ENCODE measurements at places on chromosomes 11 and 22. TPM values are rescaled to one million over a fixed set of nuclear protein-coding genes. Genes with fewer than 3 reads are reported as not detected.

Gene ANKK1
- total RNA-seq: 1.3 TPM

Gene MYO7A
- total RNA-seq: 2.1 TPM

Gene SAA4
- total RNA-seq: not detected

Gene ABCC8
- not detected for total RNA-seq

Gene CALCB
- total RNA-seq: not detected

Gene MOB2
- total RNA-seq: 94.1 TPM

Gene SLC25A45
- total RNA-seq: 1.8 TPM

Gene PGGHG
- 6.7 TPM for total RNA-seq

Gene GGTLC3
- not detected for total RNA-seq

Gene RTCB
- 102 TPM for total RNA-seq

Gene PHF21B
- total RNA-seq: not detected

Gene BSX
- total RNA-seq: not detected

Gene FAM118B
- 18.9 TPM for total RNA-seq

Gene C11orf97
- not detected for total RNA-seq

Gene IL10RA
- 5.7 TPM for total RNA-seq

Gene NPAS4
- total RNA-seq: 0.19 TPM

Gene NLRP6
- 0.27 TPM for total RNA-seq

Gene SIK3
- total RNA-seq: 27.6 TPM

Gene SMTNL1
- not detected for total RNA-seq

Gene FOLH1
- 1.9 TPM for total RNA-seq

Gene UCP2
- total RNA-seq: 2.2 TPM

Gene CPT1B
- 6.3 TPM for total RNA-seq

Gene NAALADL1
- 8.6 TPM for total RNA-seq

Gene WBP2NL
- 1.6 TPM for total RNA-seq

Gene OR52E4
- total RNA-seq: not detected

Gene PKNOX2
- total RNA-seq: 2.3 TPM

Gene MMP8
- total RNA-seq: 1.1 TPM

Gene NXPE4
- not detected for total RNA-seq

Gene SERPING1
- 89.4 TPM for total RNA-seq

Gene CALCA
- not detected for total RNA-seq

Gene MS4A6A
- 22.2 TPM for total RNA-seq

Gene CACNA1I
- 0.13 TPM for total RNA-seq

Gene MUC15
- 65.3 TPM for total RNA-seq

Gene PRG2
- total RNA-seq: 1.7 TPM

Gene C1QTNF5
- 14.3 TPM for total RNA-seq

Gene SYNGR1
- total RNA-seq: 32.1 TPM

Gene DDX6
- total RNA-seq: 71.8 TPM

Gene ZNRF3
- 17.6 TPM for total RNA-seq

Gene KRTAP5-10
- total RNA-seq: not detected

Gene SCN3B
- 5.1 TPM for total RNA-seq

Gene OR9Q1
- total RNA-seq: not detected

Data from lower leg skin (tissue), 4 donors.